ENCODE measurements at places on chromosomes 1 and 21. TPM values are rescaled to one million over a fixed set of nuclear protein-coding genes. Genes with fewer than 3 reads are reported as not detected.
A peak's percentile ranks its signal among the peaks of the same experiment; 100 is the strongest.

CHI3L2 gene
- total RNA-seq: 31.2 TPM

DNA sequence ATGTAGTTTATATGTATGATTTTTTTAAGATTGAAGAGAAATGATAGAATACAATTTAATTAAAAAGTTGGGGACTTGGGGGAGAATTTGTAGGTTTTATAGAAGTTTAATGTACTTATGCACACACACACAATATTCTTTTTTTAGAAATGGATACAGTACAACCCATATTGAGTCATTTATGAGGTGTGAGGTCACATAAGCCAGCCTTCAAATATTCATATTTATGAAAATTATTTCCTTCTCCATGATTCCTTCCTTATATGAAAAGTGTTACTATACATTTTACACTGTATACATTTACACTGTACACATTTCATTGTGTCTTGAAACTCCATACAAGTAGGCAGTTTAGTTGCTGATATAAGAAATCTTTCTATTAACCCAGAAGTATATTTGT is 96.2 kb upstream of the CHODL start:
- no peaks in the 10 kb centered on the region for H3K27me3 ChIP-seq
- no peak overlapping the region for H3K27ac ChIP-seq
- H3K4me3 ChIP-seq: no peak overlapping the region
- H3K4me1 ChIP-seq: no peaks in the 10 kb centered on the region

MTARC2 gene
- total RNA-seq: 56.6 TPM

- no peaks in the 10 kb centered on the region for H3K36me3 ChIP-seq
- DNase-seq: no peak
- peaks cover 66% of the 10 kb centered on the region for H3K27me3 ChIP-seq
- H3K4me3 ChIP-seq: no peak overlapping the region
These were observed 42.7 kb downstream of the OLIG1 start for GRCh38 chr21:33112681-33113080.

DNA sequence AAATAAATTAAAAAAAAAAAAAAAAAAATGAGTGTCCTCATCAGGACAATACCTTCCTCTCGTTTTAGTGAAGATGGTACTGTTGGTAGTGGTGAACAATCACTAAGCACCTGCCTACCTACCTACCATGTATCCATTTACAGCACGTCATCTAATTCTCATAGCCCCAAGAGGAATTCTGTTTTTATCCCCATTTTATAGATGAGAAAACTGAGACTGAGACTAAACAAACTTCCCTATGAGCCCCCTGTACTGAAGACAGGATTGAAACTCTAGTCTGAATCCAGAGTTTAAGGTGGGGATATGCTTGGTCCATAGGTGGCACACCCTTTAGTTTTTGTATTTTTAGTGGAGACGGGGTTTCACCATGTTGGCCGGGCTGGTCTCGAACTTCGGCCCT is 17.3 kb upstream of the THEMIS2 start:
- no peak overlapping the region for H3K27ac ChIP-seq
- H3K27me3 ChIP-seq: no peaks in the 10 kb centered on the region
- H3K36me3 ChIP-seq: peaks cover 18% of the 10 kb centered on the region
- no peak for DNase-seq
- no peak overlapping the region for H3K4me3 ChIP-seq
- peaks cover 7% of the 10 kb centered on the region for H3K4me1 ChIP-seq

DNA sequence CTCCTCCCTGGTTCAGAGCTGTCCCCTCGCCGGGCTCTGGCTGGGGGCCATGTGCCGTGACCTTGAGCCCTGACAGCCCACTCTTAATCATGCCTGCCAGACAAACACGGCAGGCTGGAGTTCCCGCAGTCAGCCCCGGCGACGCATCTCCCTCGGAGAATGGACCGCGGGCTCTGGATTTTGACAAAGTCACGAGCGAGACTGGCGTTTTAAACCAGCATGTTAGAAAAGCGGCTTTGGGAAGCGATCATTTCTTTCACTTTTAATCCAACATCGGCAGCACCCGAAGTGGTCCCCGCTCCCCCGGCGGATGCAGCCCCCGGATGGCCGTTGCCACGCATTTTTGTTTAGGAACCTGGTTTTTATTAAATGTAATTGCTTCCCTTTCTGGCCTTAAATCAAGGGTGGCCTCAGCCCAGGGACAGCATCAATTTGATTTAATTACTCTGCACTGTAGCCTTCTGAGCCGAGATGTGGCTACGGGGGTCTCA is 70.9 kb downstream of the PRDM16 start:
- no peaks in the 10 kb centered on the region for H3K4me1 ChIP-seq
- DNase-seq: no peak
- H3K36me3 ChIP-seq: no peaks in the 10 kb centered on the region
- peak overlapping the region; percentile 11 for H3K4me3 ChIP-seq

LDLRAD1 gene
- 13.7 TPM for total RNA-seq

FCGR3A gene
- total RNA-seq: 323 TPM

- no peak for DNase-seq
- H3K27me3 ChIP-seq: no peaks in the 10 kb centered on the region
- H3K4me3 ChIP-seq: no peak overlapping the region
These were observed 70.9 kb upstream of the COL6A1 start for GRCh38 chr21:45910548-45911221.

GRCh38 chr1:21341022-21341421 is 50.8 kb upstream of the ECE1 start:
- no peaks in the 10 kb centered on the region for H3K27me3 ChIP-seq
- no peaks in the 10 kb centered on the region for H3K36me3 ChIP-seq
- H3K4me3 ChIP-seq: no peak overlapping the region
- H3K27ac ChIP-seq: peak overlapping the region; percentile 73
- H3K4me1 ChIP-seq: peaks cover 85% of the 10 kb centered on the region

DNA sequence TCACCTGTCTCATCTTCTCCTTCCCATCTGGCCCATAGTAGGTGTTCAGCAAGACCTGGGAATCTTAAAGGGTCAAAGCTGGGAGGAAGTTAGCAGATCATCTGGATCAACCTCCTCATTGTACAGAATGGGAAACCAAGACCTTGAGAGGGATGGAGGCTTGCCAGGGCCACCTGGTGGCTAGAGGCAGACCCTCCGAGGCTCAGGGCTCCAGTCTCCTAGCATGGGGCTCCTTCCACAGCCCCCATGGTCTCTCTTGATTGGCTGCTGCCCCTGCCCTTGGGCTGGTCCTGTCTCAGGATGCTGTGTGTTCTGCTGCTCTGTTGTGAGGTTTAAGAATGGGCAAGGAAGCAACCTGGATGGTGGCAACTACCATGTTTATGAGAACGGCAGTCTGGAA is 68.7 kb upstream of the CNTN2 start:
- H3K27me3 ChIP-seq: peaks cover 8% of the 10 kb centered on the region
- no peaks in the 10 kb centered on the region for H3K36me3 ChIP-seq
- no peak overlapping the region for H3K4me3 ChIP-seq
- no peak for DNase-seq
- H3K4me1 ChIP-seq: no peaks in the 10 kb centered on the region
- H3K27ac ChIP-seq: no peak overlapping the region

- H3K36me3 ChIP-seq: no peaks in the 10 kb centered on the region
- DNase-seq: no peak
- no peak overlapping the region for H3K27ac ChIP-seq
- no peaks in the 10 kb centered on the region for H3K27me3 ChIP-seq
These were observed 5.5 kb upstream of the PADI1 start for GRCh38 chr1:17199267-17200044.

GRCh38 chr1:199585392-199585791 is 442.1 kb upstream of the NR5A2 start:
- no peak for DNase-seq
- H3K27me3 ChIP-seq: no peaks in the 10 kb centered on the region
- no peaks in the 10 kb centered on the region for H3K36me3 ChIP-seq
- H3K27ac ChIP-seq: no peak overlapping the region
- no peak overlapping the region for H3K4me3 ChIP-seq
- no peaks in the 10 kb centered on the region for H3K4me1 ChIP-seq

OR2L13 gene
- total RNA-seq: not detected

DNA sequence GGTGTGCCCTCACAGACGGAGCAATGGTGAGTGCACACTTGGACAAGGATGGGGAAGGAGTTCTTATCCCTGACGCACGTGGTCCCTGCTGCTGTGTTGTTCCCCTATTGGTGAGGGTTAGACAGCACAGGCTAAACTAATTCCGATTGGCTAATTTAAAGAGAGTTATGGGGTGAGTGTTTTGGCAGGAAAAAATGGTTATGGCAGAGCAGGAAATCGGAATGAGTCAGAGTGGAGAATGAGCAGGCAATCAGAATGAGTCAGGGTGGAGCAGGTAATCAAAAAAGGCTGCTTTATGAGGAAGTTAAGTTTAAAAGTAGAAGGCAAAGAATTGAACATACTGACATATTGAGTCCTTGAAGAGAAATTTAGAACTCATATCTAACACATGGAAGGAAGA is 100.5 kb downstream of the NGF start:
- no peak overlapping the region for H3K4me3 ChIP-seq
- no peaks in the 10 kb centered on the region for H3K36me3 ChIP-seq
- DNase-seq: no peak
- H3K27ac ChIP-seq: no peak overlapping the region

GRCh38 chr1:198491028-198491427 is 49.5 kb downstream of the ATP6V1G3 start:
- no peaks in the 10 kb centered on the region for H3K27me3 ChIP-seq
- H3K4me3 ChIP-seq: no peak overlapping the region
- DNase-seq: no peak
- H3K36me3 ChIP-seq: no peaks in the 10 kb centered on the region
- H3K4me1 ChIP-seq: no peaks in the 10 kb centered on the region
- H3K27ac ChIP-seq: no peak overlapping the region

- no peaks in the 10 kb centered on the region for H3K36me3 ChIP-seq
- no peak overlapping the region for H3K27ac ChIP-seq
- H3K27me3 ChIP-seq: no peaks in the 10 kb centered on the region
- DNase-seq: no peak
- H3K4me3 ChIP-seq: no peak overlapping the region
- peaks cover 8% of the 10 kb centered on the region for H3K4me1 ChIP-seq
These were observed 7.0 kb upstream of the KCNC4 start for GRCh38 chr1:110203021-110203661.

DNA sequence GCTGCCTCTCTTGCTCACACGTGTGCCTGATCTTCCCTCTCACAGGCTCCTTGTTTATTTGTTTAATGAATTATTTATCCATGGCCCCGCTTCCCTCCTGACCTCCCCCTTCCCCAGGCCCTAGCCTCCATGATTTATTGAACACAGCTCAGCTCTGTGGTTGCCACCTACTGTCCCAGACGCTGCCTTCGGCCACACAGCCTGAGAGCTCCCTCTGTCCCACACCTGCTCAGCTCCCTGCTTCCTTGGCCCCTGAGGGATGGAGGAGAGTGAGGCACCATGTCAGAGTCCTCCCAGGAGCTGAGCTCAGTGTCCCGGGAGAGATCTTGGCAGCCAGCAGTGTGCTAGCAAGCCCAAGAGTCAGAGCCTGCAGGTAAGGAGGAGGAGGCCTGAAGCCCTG is 3.1 kb upstream of the EFNA3 start:
- no peaks in the 10 kb centered on the region for H3K36me3 ChIP-seq
- no peak overlapping the region for H3K27ac ChIP-seq
- H3K4me1 ChIP-seq: peaks cover 32% of the 10 kb centered on the region
- no peak for DNase-seq

- H3K36me3 ChIP-seq: no peaks in the 10 kb centered on the region
- H3K27ac ChIP-seq: no peak overlapping the region
- H3K4me3 ChIP-seq: no peak overlapping the region
- peaks cover 5% of the 10 kb centered on the region for H3K4me1 ChIP-seq
- peaks cover 48% of the 10 kb centered on the region for H3K27me3 ChIP-seq
These were observed 24.0 kb downstream of the PLCH2 start for GRCh38 chr1:2499986-2500596.

GRCh38 chr21:45152265-45152746 is 77.9 kb downstream of the ADARB1 start:
- peaks cover 21% of the 10 kb centered on the region for H3K4me1 ChIP-seq
- H3K4me3 ChIP-seq: no peak overlapping the region
- no peak overlapping the region for H3K27ac ChIP-seq
- peaks cover 11% of the 10 kb centered on the region for H3K36me3 ChIP-seq
- peak; percentile 77 for DNase-seq

DNA sequence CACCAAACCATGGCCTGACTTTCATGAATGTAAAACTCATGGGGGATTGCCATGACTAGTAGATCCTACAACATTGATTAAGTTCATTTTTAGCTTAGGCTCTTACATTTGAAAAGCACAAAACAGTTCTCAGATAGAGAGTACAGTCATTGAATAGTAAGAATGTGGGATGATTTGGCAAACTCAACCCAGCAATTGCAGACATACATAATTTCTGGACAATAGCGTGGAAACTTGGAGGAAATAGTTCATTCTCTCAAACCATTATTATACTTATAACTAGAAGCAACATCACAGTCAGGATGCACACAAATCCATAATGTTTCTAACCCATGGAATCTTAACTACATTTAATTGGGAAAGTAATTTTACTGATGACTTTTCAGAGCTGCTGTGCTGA is 598.2 kb downstream of the LMO4 start:
- no peak overlapping the region for H3K4me3 ChIP-seq
- DNase-seq: no peak
- H3K27ac ChIP-seq: no peak overlapping the region
- H3K36me3 ChIP-seq: no peaks in the 10 kb centered on the region

DNA sequence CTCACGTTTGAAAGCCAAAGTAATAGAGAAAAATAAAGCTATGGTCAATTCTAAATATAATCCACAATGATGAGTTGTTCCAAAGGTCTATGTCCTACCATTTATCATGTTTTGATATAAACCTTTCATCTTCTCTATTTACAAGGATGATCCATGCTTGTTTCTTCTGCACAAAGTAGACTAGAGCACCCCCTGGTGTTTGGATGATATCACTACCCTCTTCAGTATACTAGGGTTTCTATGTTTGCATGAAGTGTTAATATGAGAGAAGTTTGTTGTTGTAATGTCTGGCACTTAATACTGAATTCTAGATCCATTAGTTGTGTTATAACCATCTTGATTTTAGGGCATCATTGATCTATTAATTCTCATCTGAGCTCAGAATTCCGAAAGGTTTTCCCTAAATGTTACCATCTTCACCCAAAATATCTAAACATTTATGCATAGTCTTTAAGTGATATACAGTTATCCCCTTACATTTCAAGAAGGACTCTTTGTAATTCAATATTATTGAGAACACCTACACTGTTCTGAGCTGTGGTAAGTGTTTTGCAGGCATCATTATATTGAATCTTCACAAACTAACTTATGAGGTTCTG is 21.1 kb downstream of the CLDN8 start:
- no peak for DNase-seq
- H3K4me1 ChIP-seq: no peaks in the 10 kb centered on the region
- no peaks in the 10 kb centered on the region for H3K36me3 ChIP-seq
- no peak overlapping the region for H3K27ac ChIP-seq
- H3K27me3 ChIP-seq: no peaks in the 10 kb centered on the region
- H3K4me3 ChIP-seq: no peak overlapping the region

HCRTR1 gene
- not detected for total RNA-seq

DNA sequence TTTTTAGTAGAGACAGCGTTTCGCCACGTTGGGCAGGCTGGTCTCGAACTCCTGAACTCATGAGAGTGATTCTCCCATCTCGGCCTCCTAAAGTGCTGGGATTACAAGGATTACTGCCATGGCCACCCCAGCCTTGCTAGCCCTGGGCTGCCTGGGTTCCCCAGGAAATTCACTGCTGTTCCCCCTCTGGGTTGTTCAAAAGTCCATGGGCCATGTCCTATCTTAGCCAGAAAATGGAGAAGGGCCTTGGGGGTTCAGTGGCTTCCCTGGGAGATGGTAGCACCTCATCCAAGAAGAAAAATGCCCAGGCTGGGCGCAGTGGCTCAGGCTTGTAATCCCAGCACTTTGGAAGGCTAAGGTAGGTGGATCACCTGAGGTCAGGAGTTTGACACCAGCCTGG is 20.9 kb downstream of the SLC26A9 start:
- H3K4me3 ChIP-seq: no peak overlapping the region
- H3K4me1 ChIP-seq: peaks cover 16% of the 10 kb centered on the region
- no peak overlapping the region for H3K27ac ChIP-seq
- DNase-seq: no peak

S1PR1 gene
- 107 TPM for total RNA-seq

PLD5 gene
- total RNA-seq: 0.21 TPM

SLC25A34 gene
- total RNA-seq: 3.5 TPM

Measured in lower lobe of right lung (tissue), 2 donors.